ENCODE measurements at places on chromosomes 6 and 20. TPM values are rescaled to one million over a fixed set of nuclear protein-coding genes. Genes with fewer than 3 reads are reported as not detected.

The PMEPA1 gene
- total RNA-seq: 68.5 TPM

DNA sequence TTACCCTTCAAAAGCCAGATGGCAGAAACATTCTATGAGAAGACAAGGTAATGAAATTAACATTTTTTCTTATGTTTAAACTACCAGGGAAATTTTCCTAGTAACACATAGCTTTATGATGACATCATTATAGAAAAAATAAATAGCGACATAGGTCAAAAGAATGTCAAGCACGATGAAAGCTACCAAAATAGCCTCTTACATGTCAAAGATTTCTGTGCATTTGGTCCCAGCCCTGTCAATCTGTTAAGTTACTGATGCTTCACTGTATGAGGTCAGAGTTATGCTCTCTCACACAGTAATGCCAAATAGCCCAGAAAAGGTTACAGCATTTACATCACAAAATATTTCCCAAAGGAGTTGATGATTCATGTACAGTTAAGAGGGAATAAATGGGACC lies 199.8 kb upstream of the DEFB112 start:
- DNase-seq: no peak

- DNase-seq: no peak
These were observed 507.8 kb downstream of the CD83 start for GRCh38 chr6:14625173-14625895.

GRCh38 chr6:32845384-32845884 lies 1.6 kb upstream of the PSMB8 start:
- no peak for DNase-seq

The C20orf96 gene
- total RNA-seq: 3.8 TPM

GRCh38 chr20:10040070-10040975 lies 5.5 kb downstream of the ANKEF1 start:
- DNase-seq: peak; percentile 80

GRCh38 chr6:135322427-135323201 lies 141.5 kb downstream of the MYB start:
- no peak for DNase-seq

GRCh38 chr6:149075616-149076354 lies 241.7 kb upstream of the TAB2 start:
- DNase-seq: peak; percentile 39

The RNF114 gene
- 48.6 TPM for total RNA-seq

- DNase-seq: no peak
These were observed 22.2 kb downstream of the PDE10A start for GRCh38 chr6:165640806-165641205.

The PAK5 gene
- not detected for total RNA-seq

The GABRR2 gene
- not detected for total RNA-seq

- peak; percentile 55 for DNase-seq
These were observed 191.9 kb downstream of the MOXD1 start for GRCh38 chr6:132209351-132209750.

GRCh38 chr6:136014454-136015437 lies 163.2 kb downstream of the PDE7B start:
- DNase-seq: peak; percentile 79

DNA sequence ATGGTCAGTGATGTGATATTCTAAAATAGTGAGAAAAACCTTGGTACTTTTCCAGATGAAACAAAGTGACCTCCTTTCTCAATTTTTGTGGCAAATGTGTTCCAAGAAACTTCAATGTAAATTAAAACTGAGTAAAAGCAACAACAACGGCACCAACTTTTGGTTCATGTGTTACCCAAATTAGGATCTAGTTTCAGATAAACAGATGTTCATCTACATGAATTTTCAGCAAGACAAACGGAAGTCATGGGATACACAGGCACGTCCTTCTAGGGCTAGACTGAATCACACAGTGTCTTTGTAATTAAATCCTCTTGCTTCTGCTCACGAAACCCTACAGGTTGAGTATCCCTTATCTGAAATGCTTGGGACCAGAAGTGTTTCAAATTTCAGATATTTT lies 915.2 kb downstream of the TFAP2A start:
- no peak for DNase-seq

DNA sequence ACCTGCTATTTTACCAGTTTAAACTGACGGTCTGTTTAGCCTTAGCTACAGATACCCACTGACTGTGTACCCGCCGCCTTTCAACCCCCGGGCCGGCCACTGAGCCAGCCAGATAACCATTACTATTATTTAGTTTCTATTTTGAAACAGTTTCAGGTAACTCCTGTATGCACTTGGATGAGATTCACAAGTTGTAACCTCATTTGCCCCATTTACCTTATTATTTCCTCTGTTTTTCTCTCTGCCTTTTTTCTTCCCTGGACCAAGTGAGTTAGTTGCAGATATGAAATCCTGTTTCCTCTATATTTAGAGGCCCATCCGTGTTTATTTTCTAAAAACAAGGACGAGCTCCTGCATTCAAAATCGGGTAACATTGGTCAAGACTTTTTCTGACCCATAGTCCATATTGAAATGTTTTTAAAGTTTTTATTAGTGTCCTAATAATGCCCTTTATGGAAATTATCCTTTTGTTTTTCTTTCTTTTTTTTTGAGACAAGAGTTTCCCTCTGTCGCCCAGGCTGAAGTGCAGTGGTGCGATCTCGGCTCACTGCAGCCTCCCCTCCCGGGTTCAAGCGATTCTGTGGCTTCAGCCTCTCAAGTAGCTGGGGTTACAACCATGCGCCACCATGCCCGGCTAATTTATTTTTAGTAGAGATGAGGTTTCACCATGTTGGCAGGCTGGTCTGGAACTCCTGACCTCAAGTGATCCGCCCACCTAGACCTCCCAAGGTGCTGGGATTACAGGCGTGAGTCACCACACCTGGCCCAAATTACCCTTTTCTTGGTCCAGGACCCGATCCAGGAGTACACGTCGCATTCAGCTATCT lies 767 bp downstream of the AP5S1 start:
- DNase-seq: peak; percentile 59
